Forelimb muscle (tissue), 1 donor: ENCODE measurements at places on chromosomes 6 and 20. TPM values are rescaled to one million over a fixed set of nuclear protein-coding genes. Genes with fewer than 3 reads are reported as not detected.

- DNase-seq: no peak
These were observed 128.8 kb upstream of the SIM1 start for GRCh38 chr6:100593522-100593921.

- no peak for DNase-seq
These were observed 177.3 kb downstream of the LRFN2 start for GRCh38 chr6:40409716-40410397.

- DNase-seq: no peak
These were observed 38.2 kb upstream of the SLCO4A1 start for GRCh38 chr20:62603907-62604785.

Gene ITPR3
- polyA plus RNA-seq: 6.8 TPM

GRCh38 chr6:51019806-51020205 lies 201.1 kb downstream of the TFAP2B start:
- DNase-seq: no peak

- DNase-seq: no peak
These were observed 144.8 kb upstream of the FOXA2 start for GRCh38 chr20:22729180-22729579.
